ENCODE measurements at places on chromosomes 11 and 22.
A peak's percentile ranks its signal among the peaks of the same experiment; 100 is the strongest.

GRCh38 chr11:75513250-75513649 is 12.5 kb downstream of the GDPD5 start:
- DNase-seq, result no peak

DNA sequence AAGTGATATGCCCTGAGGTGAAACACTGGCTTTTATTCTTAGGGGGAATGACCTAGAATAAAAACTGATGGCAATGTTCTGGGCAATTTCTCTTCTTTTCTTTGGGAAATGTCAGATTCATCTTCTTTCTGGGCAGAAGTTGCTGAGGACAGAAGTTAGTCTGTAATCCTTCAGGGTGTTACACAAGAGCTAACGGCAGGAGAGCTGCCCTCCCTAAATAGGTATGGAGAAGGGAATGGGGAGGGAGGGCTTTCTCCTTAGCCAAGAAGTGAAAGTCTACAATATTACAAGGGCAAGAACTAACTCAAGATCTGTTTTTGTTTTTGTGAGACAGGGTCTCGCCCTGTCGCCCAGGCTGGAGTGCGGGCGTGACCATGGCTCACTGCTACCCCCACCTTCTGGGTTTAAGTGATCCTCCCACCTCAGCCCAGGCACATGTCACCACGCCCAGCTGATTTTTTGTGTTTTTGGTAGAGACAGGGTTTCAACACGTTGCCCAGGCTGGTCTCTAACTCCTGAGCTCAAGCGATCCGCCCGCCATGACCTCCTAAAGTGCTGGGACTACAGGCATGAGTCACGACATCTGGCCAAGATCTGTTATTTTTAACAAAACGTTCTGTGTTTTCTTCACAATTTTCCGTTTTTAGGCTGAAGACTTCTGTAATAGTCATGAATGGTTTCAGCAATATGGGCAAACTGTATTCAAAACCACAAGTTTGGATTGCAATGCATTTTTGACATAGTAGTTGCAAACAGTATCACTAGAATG is 7.2 kb downstream of the PIWIL4 start:
- no peak for DNase-seq

DNA sequence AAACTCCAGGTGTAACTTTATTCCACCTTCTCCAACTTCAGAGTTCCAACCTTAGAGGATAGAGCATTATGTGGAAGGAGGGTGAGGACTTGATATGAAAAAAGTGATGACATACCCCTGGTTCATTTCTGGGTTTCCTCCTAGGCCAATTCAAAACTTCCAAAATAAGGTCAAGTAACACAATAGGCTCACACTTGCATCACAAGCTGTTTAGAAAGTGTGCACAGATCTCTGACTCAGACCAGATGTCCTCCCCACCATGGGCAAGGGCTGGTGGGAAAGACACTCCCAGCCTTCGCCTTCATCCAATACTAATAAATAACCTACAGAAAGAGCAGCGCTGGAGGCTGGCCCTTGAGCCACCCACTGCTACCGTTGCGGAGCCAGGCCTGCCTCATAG is 5.8 kb upstream of the BUD13 start:
- DNase-seq, result no peak

- DNase-seq, result no peak
Measured at GRCh38 chr11:7612661-7613393, 60.5 kb downstream of the CYB5R2 start.

- DNase-seq, result no peak
Measured at GRCh38 chr11:125271483-125272091, 107.0 kb downstream of the PKNOX2 start.

DNA sequence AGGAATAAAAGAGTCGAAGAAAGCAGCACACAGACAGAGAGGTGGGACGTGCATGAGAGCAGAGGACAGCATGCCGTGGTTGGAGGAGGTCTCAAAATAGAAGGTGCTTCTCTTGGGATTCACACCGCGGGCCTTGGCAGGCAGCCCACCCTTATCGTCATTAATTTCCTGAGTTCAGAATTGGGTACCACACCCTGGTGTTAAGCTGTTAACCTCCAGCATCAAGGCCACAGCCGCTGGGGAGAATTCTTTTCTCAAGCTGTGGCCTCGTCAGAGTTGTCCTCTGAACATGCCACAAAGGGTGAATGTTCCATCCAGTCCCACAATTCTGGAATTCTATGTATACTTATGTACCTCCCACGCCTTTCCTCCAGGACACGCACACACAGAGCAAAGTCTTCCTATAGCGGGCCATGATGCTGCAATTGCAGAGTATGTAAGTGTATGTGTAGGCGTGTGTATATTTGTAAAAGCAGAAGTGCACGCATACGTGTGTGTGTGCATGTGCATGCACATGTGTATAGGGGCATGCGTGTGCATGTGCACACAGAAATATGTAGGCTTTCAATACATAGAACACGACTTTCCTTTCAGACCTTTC is 39.0 kb downstream of the ADAMTS8 start:
- peak; percentile 37 for DNase-seq

DNA sequence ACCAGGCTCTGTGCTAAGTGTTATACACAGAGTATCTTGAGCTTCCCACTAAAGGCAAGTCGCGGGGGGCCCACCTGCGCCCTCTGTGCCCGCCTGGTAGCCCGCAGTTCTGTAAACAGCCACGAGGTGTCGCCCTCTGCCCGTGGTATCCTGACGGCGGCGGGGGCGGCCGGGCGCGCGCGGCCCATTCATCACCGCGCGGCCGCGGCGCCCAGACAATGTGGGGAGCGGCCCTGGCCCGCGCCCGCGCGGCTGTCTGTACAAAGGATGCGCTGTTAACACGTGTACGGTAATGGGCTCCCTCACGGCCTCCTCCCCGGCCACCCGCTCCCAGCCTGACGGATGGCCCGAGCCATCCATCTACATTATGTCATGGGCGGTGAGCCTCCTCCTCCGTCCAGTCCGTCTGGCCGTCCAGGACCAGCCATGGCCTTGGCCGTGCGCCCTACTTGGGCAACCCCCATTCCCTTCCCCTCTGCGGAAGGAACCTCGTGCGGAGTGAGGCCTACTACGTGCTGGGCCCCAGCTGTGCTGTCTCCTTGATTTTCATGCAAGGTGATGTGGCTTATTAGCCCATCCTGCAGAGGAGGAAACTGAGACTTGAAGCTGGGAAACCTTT is 99.4 kb downstream of the MIAT start:
- no peak for DNase-seq
